ENCODE measurements at places on chromosomes 5 and 9.

- no peak for DNase-seq
Observed at GRCh38 chr9:23638011-23638410, 188.0 kb downstream of the ELAVL2 start.

DNA sequence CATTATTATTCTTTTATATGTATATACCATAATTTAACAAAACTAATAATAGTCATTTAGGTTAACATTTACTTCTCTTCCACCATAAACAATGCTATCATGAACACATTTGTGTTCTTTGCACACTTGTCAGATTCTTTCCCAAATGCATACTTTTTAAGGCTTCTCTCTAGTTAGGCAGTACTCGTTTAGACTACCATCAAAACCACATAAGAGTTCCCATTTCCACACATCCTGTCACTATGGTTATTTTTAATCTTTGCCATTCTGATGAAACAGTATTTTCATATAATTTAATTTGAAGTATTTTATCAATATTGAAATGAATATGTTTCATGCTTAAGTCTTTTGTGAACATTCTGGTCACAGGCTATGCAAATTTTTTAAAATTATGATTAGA, 15.1 kb downstream of the DROSHA start:
- DNase-seq, result no peak

GRCh38 chr9:88092797-88093331, 45.4 kb downstream of the SPATA31C2 start:
- no peak for DNase-seq

DNA sequence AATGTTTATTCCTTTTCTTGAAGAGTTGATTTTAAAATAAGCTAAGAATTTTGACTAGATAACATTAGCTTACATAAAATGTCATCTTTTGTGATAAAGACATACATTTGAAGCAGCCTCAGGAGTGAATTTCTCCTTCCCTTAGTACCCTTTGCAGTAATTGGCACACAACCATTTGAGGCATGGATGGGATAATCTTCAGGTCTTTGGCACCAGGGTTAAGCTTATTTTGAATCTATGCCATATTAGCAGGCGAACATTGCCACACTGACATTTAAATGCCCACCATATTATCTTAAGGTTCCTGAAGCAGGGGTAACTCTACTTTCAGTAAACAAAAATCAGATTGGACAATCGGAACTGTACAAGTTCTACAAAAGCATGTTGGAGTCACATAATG, 126.0 kb downstream of the NR3C1 start:
- no peak for DNase-seq

- DNase-seq, result no peak
Observed at GRCh38 chr9:89891221-89891590, 286.4 kb downstream of the GADD45G start.

GRCh38 chr5:118405650-118406061, 582.7 kb downstream of the DTWD2 start:
- DNase-seq, result no peak

GRCh38 chr5:173246511-173246910, 11.5 kb upstream of the NKX2-5 start:
- no peak for DNase-seq

- no peak for DNase-seq
Observed at GRCh38 chr5:174567506-174568141, 156.8 kb upstream of the MSX2 start.

DNA sequence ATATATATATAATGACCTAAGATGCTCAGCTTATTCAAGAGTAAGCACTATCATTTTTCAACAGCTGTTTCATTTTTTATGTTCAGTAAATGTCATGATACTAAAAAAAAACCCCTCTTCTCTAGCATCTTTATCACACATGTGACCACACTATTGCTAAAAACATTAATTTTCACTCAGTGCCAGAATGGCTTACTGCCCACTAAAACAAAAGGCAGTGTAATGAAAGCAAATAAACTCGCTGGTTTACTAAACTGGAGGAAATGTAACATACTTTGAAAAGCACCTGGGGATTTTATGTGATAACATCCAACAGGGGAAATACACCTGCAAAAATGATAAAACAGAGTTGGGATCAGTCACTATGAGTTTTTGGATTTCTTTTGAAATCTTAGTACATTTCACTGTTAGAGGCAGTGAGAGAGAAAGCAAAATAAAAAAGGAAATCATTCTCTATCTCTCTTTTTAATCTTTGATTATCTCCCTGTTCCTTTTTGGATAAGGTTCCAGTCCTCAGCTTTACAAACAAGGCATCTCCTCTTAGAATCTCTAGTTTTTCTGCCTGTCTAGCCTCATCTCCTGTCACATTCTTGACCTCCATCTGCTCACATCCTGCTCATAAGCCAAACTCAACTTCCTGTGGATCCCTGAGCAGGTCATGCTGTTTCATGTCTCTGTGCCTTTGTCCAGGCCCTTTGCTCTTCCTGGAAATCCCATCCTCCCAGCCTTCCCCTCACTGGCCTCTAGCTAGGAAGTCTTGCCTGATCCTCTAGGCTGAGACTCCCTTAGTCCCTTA, 338.0 kb downstream of the MAN2A1 start:
- DNase-seq, result no peak

GRCh38 chr5:170612256-170612678, 108.4 kb downstream of the KCNIP1 start:
- DNase-seq, result no peak

DNA sequence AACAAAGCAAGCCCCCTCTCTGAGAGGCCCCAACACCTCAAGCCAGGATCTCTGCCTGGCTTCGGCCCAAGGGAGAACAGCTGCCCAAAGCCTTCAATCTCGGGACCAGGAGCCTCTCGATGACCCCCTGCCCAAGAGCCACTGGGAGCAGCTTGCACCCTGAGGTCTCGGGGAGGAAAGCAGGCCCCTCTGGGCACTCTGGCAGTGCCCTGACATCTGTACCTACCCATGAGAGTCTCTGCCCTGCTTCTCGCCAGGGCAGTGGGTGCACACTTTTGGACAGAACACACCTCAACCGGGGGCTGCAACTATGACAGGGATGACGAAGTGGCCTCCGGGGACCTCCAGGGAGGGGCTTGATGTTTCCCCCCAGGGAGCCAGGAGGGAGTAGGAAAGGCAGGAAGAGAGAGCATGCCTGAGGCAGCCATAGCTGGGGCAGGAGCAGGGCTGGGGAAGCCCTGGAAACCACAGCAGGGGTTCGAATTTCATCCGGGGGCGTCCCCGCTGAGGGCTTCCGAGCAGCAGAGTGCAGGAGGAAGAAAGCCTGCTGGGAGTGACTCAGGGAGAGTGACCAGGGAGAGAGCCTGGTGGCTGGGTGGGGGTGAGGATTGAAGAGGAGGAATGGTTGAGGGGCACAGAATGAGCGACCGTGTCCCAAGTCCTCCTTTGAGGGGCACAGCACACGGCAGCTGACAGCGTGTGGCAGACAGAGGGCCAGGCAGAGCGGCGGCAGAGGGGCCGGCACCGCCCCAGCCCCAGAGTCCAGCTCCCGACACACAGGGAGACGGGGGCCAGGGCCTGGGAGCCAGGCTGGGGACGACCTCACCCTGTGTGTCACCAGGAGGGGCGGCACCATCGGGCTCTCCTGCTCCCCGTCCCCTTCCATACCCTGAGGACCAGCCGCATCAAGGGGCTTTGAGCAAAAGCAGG, 1.8 kb downstream of the LPCAT1 start:
- DNase-seq, result no peak

DNA sequence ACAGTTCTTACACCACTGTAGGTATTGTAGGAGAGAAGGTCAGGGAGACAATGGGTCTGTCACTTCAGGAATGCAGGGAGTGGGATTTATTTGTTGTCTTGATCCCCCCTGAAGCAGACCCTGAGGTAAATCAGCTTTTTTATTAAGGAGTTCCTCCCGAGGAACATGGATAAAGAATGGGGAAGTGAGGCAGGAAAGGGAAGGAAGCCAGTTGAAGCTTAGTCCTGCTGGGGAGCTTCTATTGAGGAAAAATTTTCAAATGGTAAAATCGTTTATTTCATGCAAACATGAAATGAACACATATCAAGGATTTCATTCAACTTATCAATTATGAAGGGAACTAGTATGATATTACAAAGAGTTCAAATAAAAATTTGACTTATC, 318.6 kb upstream of the PIK3R1 start:
- DNase-seq, result no peak

DNA sequence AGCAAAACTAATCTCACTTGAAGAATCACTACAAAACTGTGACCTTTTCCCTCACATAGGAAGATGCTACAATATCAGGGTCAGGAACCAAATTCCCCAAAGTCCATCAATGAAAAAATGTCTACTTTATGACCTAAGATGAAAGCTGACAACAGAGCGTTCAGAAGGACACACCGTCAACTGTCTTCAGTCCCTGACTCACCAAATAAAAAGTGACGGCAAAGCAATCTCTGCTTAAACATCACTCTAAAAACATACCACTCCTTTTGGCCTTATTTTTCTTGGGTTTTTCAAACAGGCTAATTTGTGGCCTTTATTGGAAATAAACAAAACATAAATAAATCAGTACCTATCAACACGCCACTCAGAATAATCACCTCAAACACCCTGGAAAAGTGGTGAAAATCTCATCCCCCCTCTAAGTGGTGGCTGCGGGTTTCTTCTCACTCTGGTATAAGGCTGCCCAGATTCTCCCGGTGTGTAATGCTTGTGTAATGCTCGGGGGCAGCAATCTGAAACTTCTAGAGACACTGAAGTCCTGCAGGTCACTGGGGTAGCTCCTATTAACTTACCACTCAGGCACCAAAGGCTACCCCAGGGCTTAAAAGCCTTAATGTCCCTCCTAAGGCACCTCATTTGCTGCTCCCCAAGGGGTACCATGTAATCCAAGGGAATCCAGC, 29.5 kb downstream of the SEMA4D start:
- DNase-seq, result no peak

GRCh38 chr9:135993409-135993742, 32.2 kb upstream of the UBAC1 start:
- no peak for DNase-seq

DNA sequence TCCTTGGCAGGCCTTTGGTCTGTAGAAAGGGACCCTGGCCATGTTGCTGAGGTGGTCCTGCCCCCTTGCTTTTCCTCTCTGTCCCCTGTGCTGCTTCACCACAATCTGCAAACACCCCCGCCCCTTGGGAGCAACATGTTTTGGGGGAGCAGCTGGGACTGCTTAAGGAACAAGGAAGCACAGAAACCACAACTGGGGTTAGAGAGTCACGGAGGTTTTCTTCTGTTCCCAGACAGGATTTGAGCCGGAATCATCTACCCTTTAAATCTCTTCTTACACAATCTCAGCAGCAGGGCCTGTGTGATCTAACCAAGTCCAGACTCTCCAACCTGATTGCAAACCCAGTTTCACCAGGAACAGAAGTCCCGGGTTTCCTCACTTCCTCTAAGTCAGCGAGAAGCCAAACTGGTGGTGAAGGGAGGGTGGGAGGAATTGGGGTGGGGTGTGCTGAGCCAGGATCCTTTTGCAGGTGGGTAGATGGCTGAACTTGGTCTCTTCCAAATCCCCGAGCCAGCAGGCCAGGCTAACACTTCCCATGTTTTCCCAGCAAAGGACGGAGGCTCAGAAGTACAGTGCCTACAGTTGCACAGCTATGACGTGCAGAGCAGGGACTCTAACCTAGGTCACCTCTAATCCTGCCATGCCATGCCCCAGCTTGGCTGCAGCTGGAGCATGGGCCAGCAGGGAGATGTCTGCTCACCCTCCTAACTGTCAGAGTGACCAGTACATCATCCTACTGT, 25.0 kb downstream of the SH3PXD2B start:
- no peak for DNase-seq

- no peak for DNase-seq
Observed at GRCh38 chr9:76552751-76553455, 93.9 kb downstream of the GCNT1 start.

- DNase-seq, result no peak
Observed at GRCh38 chr9:111094958-111095357, 56.7 kb upstream of the LPAR1 start.

- DNase-seq, result no peak
Observed at GRCh38 chr5:40627706-40628105, 52.0 kb upstream of the PTGER4 start.

DNA sequence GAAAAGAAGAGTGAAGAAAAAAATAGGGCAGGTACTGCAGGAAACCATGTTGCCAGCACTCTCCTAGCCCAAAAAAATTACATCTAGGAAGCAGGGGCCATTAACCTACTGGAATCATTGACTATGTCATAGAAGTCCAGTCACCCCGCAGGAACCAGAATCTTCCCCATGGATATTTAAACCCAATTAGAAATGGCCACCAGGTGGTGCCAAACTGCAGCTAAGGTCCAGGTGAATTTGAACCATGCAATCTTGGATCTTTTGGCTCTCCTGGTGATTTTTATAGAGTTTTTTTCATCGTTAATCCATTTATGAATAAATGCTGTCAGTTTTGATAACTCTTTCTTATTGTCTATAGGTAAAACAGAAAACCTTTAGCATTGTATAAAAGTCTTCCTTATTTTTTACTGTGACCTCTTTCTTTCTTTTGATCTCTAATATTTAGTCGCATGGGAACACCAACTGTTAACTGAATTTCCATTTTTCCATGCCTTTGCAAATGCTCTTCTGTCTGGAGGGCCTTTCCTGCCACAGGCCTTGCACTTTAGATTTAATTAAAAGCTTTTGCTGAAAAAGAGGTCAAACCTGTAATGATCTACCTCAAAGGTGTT, 147.5 kb upstream of the FGF10 start:
- DNase-seq, result no peak

GRCh38 chr5:14902826-14903560, 31.4 kb upstream of the ANKH start:
- DNase-seq, result no peak

DNA sequence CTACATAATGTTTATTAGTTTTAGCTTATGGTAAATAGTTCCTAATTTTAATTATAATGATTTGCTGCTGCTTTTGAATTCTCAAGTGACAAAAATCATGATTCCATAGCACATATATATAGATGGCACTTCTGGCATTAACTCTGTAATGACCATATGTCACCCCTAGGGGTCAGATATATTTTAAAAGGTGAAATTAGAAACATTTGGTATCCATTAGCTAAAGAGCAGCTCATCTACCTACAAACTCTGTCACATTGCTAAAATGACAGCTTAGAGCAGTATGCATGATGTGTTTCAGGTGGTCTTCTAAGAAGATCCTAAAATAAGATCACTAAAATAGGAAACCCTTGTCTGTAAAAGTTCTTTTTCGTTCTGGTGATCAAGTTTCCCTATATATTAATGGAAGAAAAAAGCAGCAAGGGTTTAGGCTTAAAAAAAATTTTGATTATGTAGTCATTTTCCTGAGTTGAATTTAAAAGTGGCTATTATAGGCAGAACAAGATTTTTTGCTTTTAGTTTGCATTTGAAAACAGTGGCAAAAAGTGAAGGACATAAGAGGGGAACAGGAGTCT, 157.7 kb upstream of the POU5F2 start:
- no peak for DNase-seq

DNA sequence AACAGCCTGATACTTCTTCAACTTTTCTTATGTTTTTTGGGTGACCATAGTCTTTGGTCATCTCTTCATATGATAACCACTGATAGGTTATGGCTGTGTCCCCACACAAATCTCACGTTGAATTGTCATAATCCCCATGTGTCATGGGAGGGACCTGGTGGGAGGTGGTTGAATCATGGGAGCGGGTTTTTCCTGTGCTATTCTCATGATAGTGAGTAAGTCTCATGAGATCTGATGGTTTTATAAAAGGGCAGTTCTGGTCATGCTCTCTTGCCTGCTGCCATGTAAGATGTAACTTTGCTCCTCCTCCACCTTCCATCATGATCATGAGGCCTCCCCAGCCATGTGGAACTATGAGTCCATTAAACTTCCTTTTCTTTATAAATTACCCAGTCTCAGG, 8.7 kb downstream of the RHOBTB3 start:
- no peak for DNase-seq

- no peak for DNase-seq
Observed at GRCh38 chr5:93299681-93300308, 281.2 kb downstream of the NR2F1-AS1 start.

GRCh38 chr9:77912895-77913693, 118.5 kb downstream of the GNAQ start:
- no peak for DNase-seq
